ENCODE measurements at places on chromosomes 2 and 18. TPM values are rescaled to one million over a fixed set of nuclear protein-coding genes. Genes with fewer than 3 reads are reported as not detected.

PAPOLG gene
- 19.1 TPM for total RNA-seq

COLEC12 gene
- total RNA-seq = not detected

TWIST2 gene
- total RNA-seq = not detected

ALPI gene
- total RNA-seq = not detected

PAX8 gene
- total RNA-seq = 0.32 TPM

HRH4 gene
- 2.0 TPM for total RNA-seq

CDK15 gene
- total RNA-seq = not detected

RTP5 gene
- total RNA-seq = 0.07 TPM

VSNL1 gene
- total RNA-seq = not detected

STARD6 gene
- total RNA-seq = not detected

ASAP2 gene
- 0.48 TPM for total RNA-seq

TMEM247 gene
- not detected for total RNA-seq

NT5DC4 gene
- not detected for total RNA-seq

UGT1A6 gene
- not detected for total RNA-seq

C2orf15 gene
- total RNA-seq = 0.34 TPM

ANKAR gene
- total RNA-seq = 5.0 TPM

DSG3 gene
- not detected for total RNA-seq

ABCG8 gene
- not detected for total RNA-seq

HOXD12 gene
- total RNA-seq = not detected

COPS7B gene
- total RNA-seq = 50.6 TPM

MC4R gene
- total RNA-seq = not detected

LONRF2 gene
- total RNA-seq = 0.27 TPM

SRD5A2 gene
- total RNA-seq = 0.05 TPM

PLA2R1 gene
- not detected for total RNA-seq

REEP1 gene
- total RNA-seq = 0.45 TPM

TEKT4 gene
- 0.59 TPM for total RNA-seq

IL1R2 gene
- not detected for total RNA-seq

TEX44 gene
- total RNA-seq = not detected

RUFY4 gene
- total RNA-seq = 1.3 TPM

BOK gene
- total RNA-seq = not detected

AQP12A gene
- not detected for total RNA-seq

ITM2C gene
- 15.8 TPM for total RNA-seq

AKAIN1 gene
- not detected for total RNA-seq

SPC25 gene
- total RNA-seq = 36.2 TPM

PSMD1 gene
- 122 TPM for total RNA-seq

NR4A2 gene
- total RNA-seq = 1.9 TPM

AGXT gene
- total RNA-seq = not detected

COL3A1 gene
- not detected for total RNA-seq

IHH gene
- total RNA-seq = not detected

SMCHD1 gene
- total RNA-seq = 142 TPM

CXCR2 gene
- total RNA-seq = 0.39 TPM

MBD2 gene
- total RNA-seq = 151 TPM

LOXL3 gene
- total RNA-seq = 1.9 TPM
